ENCODE measurements at places on chromosomes 12 and 14.

GRCh38 chr12:125140279-125141209, 75.3 kb downstream of the AACS start:
- peak; percentile 83 for DNase-seq

- no peak for DNase-seq
Measured at GRCh38 chr14:36755756-36756155, 94.1 kb downstream of the PAX9 start.

DNA sequence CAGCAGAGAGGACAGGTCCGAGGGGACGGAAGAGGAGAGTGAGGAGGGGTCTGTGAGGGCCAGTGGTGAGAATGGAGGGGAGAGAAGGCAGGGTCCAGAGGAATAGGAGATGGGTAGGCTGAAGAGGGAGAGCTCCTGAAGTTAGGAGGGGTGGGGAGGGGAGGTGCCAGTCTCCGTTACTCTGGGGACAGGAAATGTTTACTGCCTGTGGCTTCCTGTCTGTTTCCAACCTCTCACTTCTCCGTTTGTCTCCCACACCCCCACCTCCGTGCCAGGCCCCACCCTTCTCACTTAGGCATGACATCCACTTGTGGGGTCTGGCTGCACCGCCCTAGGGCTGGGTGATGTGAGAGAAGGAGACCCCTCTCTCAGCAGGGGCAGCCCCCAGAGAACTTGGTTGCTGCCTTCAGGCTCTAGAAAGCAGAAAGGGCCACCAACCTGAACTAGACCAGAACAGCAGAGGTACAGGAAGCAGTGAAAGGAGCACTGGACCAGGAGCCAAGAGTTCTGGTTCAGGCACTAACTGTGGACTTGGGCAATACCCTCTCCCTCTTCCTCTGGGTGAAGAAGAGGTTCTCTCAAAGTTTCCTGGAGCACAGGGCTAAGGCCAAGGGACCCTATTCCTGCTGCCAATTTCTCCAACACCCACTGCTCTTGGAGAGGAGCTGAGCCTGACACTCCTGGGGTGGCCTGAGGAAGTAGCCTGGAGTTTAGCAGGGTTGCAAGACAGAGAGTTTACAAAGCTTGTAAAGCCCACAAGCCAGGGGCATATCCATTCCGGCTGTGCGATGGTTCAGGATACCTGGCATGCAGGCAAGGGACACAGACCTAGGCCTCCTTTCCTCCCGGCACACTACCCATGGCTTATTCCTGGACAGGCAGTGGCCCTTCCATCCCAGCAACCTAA, 5.5 kb downstream of the ITGA5 start:
- DNase-seq: no peak

DNA sequence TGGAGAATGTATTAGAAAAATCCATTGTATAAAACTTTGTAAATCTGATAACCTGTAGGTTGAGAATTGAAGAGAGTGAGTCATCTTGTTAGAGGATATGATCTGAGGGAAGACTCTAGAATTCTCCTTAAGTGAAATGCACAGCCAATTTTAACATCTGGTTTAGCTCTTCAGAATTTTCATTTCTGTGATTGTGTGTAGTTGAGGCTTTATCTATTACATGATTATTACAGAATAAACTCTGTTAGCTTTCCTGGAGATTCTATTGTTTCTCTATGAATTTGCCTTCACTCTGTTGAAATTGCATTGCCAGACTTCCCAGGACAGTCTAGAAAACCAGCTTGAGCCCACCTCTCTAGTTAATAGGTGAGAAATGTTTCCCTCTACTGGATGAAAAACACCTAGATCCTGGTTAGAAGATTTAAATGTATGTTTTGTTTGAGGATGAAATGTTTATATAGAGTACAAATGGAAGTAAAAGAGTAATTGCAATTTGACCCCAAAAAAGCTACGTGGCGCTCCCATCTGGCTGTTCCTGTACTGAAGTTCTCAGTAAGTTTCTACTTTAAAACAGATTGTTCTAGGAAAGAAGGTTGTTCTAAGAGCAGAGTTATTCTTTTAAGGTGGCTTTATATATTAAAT, 2.9 kb downstream of the NUDT4 start:
- no peak for DNase-seq

- peak; percentile 73 for DNase-seq
Measured at GRCh38 chr14:61927060-61927459, 164.8 kb downstream of the SNAPC1 start.

- DNase-seq: no peak
Measured at GRCh38 chr14:52348279-52348678, 34.2 kb downstream of the PTGER2 start.
